Esophagus squamous epithelium (tissue), 5 donors: ENCODE measurements at places on chromosomes 6 and 20.

DNA sequence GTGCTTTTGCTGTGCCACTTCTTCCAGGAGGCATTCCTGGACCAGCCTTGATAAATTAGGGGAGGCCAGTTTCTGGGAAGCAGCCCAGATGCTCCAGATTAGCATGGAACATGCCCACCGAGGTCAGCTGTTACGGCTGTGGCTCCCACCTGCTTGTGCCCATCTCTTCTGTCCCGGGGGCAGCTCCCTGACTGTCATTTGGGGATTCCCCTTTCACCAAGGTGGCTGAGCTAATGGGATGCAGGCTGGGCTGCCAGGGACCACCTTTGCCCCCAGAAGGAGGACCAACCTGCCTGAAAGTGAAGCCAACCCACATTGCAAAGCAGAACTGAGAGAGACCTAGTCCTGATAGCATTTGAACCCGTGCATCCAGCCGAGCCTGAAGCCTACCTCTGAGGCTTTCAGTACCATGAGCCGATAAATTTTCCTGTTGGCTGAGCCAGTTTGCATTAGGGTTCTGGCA, 85.3 kb downstream of the PTPN1 start:
- no peak for DNase-seq

GRCh38 chr6:3610921-3611320, 140.6 kb downstream of the PXDC1 start:
- DNase-seq: no peak

DNA sequence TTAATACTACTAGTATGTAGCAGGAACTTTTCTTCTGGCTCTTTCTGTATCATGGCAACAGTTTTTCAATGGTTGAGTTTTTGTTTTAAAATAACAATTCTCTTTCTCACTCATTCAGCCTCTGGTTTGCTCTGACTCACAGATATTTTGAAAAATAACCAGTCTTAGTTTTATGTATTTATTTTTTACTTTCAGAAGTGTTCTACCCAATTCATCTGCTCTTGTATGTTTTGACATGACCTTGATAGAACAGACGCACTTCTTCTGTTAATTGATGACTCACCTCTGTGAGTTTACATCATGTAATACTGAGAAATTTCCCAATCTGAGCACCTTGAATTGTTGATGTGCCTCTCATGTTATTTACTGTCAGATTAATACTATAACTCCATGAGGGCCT, 178.9 kb downstream of the SASH1 start:
- no peak for DNase-seq

- DNase-seq: no peak
Observed at GRCh38 chr6:70903665-70904452, 53.0 kb downstream of the B3GAT2 start.

DNA sequence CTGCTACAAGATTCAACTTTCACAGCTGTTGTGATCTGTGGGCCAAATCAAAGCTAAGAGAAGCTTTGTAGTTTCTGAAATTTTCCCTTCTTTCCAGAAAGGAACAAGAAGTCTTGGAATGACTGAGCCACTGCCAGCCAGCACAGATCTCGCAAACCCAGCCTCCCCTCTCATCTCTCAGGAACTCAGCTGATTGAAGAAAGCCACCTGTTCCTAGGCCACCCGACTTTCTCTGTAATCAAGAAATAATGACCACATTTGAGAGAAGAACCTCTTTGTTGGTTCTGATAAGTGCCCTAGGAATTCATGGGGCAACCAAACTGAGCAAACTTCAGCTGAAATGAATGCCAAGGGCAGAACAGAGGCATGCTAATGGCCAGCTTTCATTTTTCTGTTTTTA, 61.7 kb downstream of the HDGFL1 start:
- no peak for DNase-seq

- DNase-seq: no peak
Observed at GRCh38 chr20:51176876-51177275, 154.0 kb upstream of the KCNG1 start.

DNA sequence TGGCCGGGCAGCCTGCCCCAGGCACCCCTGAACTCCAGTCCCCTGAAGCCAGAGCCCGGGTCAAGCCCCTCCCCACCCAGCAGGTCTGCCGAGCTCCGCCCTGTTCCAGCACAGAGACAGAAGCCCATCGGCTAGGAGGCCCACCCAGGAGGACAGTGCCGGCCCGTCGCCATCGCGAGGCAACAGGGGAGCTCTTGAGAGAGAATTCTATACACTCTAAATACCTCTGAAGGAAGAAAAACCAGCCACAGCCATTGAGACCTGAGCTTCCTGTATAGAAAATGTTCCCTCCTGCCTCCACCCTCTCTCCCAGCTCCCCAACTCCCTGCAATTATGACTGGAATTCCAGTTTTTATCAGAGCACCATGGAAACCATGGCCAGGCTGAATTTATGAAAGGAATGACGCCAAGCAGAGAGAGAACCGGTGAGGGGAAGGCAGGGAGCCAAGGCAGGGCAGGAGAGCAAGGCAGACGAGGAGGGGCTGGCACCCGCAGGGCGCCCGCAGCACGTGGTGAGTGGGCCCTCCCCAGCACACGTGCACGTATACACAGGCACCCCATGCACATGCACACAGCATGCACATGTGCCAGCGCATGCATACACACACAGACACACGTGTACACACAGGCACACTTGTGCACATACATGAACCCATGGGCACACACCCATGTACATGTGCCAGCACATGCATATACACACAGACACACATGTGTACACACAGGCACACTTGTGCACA, 27.6 kb upstream of the MRGBP start:
- no peak for DNase-seq

DNA sequence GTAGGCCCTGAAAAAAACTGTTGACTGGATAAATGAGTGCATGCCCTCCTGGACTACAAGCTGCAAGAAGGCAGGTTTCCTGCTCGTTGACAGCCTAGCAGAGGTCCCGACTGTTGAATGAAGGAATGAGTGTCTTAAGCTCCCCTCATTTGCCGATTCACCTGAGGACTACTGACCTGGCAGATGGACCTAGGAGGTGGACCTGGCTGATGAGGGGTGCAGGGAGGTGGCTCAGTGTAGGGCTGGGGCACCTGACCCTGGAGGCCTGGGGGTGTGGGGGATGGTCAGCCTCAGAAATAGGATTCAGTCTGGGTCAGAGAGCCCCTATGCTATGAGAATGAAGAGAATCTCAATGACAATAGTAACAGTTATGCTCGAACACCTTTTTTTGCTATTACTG, 11.6 kb upstream of the TFAP2C start:
- DNase-seq: no peak

DNA sequence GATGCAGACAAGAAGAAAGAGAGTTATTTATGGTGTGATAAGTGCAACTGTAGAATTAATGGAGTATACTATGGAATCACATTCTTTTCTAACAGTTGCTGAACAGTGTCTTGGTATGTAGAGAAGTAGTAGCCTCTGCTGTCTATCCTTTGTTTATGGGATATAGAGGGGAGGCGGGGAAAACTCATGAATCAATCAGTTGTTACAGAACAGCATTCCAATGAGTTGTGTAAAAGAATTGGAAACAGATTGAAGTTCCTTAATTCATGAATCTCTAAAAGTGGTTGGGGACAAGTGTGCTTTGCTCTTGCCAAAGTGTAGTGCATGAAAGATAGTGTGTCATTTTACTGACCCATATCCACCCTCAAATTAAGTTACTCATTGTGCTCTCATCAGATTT, 77.7 kb downstream of the FLRT3 start:
- no peak for DNase-seq

- no peak for DNase-seq
Observed at GRCh38 chr6:156729248-156729647, 47.9 kb upstream of the ARID1B start.

- no peak for DNase-seq
Observed at GRCh38 chr20:60255415-60255814, 297.2 kb downstream of the CDH26 start.

- DNase-seq: no peak
Observed at GRCh38 chr6:154481521-154482013, 28.9 kb downstream of the CNKSR3 start.

GRCh38 chr20:48261398-48261910, 476.2 kb upstream of the SULF2 start:
- no peak for DNase-seq
